HL-60 (cell line): ENCODE measurements at places on chromosomes 2 and 18.

- no peak for DNase-seq
Measured at GRCh38 chr2:20080428-20080827, 29.0 kb upstream of the LAPTM4A start.

DNA sequence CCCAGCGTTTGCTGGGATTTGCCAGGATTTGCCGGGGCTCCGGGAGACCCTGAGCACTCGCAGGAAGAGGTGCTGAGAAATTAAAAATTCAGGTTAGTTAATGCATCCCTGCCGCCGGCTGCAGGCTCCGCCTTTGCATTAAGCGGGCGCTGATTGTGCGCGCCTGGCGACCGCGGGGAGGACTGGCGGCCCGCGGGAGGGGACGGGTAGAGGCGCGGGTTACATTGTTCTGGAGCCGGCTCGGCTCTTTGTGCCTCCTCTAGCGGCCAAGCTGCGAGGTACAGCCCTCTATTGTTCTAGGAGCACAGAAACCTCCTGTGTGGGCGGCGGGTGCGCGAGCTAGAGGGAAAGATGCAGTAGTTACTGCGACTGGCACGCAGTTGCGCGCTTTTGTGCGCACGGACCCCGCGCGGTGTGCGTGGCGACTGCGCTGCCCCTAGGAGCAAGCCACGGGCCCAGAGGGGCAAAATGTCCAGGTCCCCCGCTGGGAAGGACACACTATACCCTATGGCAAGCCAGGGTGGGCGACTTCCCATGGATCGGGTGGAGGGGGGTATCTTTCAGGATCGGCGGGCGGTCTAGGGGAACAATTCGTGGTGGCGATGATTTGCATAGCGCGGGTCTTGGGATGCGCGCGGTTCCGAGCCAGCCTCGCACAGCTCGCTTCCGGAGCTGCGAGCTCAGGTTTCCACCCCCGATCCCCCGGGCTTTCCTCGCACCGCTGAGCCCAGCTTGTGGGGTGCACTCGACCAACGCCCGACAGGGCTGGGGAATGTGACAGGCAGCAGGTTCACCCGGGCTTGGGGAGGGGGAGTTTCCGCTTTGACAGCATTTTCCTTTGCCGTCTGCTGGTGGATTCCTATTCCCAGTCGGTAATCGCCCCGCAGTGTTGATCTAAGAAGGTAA lies 2.8 kb downstream of the ONECUT2 start:
- peak; percentile 81 for DNase-seq

GRCh38 chr2:3612639-3613523 lies 18.0 kb downstream of the COLEC11 start:
- no peak for DNase-seq

DNA sequence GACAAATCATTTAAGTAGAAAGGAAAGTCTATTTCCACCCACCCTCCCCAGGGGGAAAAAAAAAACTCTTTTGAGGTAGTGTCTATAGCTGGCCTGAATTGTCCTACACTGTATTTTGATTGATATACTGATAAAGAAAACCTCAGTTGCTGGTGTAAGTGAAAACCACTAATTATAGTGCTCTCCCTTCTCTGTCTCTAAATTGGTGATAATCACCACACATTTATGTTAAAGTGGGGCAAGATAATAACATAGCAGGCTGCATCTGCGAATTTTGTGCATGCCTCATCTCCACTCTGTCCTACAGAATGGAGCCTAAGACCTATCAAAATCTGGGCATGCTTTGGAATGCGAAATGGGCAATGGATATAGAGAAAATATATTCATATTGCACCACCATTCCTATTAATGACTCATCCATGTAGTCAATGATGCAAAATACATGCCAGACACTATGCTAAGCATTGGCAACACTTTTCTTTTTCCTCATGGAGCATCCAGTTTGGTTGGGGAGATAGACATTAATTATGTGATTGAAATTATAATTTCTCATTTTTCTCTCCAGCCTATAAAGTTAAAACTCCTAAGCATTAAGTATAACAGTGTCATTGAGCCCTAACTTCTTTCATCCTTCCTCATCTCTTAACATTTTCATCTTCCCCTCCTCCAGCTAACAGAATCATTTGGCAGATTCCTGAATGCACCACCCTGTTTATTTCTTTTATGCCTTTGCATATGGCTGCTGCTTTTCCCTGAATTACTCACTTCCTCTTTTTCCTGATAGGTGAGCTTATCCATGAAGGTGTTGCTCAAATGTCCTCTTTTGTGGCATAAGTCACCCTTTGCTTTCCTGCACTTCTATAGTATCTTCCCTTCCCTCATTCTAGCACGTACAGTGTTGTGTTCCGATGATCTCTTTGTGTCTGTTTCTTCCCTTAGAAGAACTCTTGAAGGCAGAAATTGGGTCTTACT lies 58.2 kb downstream of the SLC9A2 start:
- no peak for DNase-seq

DNA sequence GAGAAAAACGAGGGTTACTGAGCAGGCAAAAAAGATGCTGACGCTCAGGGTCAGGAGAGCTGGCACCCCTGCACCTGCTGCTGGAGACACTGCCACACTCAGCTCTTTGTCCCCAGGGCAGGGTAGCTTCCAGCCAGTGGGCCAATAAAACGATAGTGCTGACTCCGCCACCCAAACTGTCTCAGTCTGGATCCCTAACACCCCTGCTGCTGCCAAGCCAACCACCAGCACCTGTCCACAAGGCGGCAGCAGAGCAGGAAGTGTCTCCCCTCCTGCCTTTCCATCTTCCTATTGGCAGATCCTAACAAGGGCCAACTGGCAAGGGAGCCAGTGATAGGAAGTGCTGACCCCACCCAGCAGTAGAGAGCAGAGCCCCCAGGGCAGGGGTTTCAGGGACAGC lies 531.5 kb upstream of the SALL3 start:
- DNase-seq = no peak

DNA sequence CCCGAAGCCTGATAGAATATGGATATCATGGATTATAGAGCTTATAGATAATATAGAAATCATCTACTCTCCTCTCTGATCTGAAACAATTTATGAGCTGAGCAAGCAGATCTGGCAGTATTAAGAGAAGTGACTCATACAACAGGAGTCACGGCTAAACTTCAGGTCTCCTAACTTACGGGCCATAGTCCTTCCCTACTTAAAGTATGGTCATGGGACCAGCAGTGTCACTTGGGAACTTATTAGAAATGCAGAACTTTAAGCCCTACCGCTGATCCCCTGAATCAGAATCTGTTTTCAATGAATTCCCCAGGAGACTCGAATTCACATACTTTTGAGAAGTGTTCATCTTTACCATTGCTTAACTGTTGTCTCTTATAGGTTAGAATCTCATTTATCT lies 195.7 kb upstream of the FANCL start:
- DNase-seq = no peak

- no peak for DNase-seq
Measured at GRCh38 chr2:157840568-157841156, 35.5 kb downstream of the ACVR1 start.

- DNase-seq = no peak
Measured at GRCh38 chr2:210399440-210400041, 77.0 kb downstream of the LANCL1 start.

DNA sequence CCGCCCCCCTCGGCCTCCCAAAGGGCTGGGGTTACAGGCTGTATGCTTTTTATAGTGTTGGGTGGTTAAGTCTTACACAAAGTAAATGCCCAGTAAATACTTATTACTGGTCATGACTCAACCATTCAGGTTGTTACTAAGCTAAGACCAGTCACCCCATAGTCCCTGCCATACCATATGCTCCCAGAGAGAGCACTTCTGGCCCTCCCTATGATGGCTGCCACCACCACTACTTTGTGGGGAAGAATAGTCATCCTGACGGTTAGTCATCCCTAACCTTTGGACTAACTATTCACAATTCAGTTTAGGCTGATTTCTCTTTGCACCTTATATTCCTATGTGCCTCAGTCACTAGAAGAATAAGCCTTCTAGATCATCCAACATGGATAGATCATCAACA lies 42.0 kb upstream of the MSH2 start:
- DNase-seq = no peak

GRCh38 chr2:96831679-96832078 lies 12.1 kb downstream of the ANKRD23 start:
- DNase-seq = no peak

DNA sequence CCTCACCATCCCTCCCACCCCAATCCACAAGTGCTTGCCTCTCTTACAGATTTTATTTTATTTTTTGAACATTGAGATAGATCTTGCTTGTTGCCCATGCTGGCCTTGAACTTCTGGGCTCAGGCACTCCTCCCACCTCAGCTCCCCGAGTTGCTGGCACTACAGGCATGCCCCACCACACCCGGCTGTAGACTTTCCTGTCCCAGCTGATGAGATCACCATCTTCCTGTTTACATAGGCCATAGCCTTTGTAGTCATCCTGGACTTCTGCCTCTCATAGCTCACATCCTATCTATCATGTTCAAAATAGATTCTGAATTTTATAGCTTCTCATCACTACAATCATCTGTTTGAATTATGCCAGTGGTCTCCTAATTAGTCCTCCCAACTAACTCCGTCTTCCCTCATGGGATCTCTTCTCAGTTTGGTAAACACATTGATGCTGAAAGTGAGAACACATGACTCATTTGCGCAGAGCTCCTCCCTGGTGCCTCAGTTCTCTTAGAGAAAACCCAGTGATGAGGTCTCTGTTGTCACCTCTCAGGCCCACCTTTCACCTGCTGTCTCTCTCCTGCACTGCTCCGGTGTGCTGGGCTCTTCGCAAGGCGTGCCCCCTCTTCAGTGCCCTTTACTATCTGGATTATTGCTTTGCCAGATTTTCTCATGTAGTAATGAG lies 243.0 kb downstream of the ZNF407 start:
- DNase-seq = no peak

GRCh38 chr2:201768918-201769317 lies 11.8 kb downstream of the ALS2 start:
- DNase-seq = no peak

GRCh38 chr2:120699292-120699691 lies 36.4 kb upstream of the GLI2 start:
- DNase-seq = no peak

DNA sequence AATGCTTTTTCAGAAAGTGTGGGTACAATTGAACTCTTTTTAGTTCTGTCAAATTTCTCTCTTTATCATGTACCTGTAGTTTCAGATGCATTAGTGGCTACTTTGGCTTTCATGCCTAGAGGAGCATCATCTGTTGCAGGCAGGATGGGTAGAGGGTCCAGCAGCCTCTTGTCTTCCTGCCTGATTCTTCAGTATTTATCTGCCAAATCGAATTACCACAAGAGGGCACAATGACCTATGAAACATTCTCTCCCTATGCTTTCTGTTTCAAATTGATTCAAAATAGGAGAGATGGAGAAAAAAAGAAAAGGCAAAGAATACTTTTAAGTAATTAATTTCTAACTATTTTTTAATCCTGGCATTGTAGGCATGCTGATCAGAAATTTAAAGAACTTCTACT lies 477.2 kb downstream of the TRIB2 start:
- no peak for DNase-seq

GRCh38 chr2:238787501-238787900 lies 60.4 kb upstream of the TWIST2 start:
- DNase-seq = no peak

GRCh38 chr2:177265824-177266817 lies 1.6 kb upstream of the NFE2L2 start:
- DNase-seq = peak; percentile 73

DNA sequence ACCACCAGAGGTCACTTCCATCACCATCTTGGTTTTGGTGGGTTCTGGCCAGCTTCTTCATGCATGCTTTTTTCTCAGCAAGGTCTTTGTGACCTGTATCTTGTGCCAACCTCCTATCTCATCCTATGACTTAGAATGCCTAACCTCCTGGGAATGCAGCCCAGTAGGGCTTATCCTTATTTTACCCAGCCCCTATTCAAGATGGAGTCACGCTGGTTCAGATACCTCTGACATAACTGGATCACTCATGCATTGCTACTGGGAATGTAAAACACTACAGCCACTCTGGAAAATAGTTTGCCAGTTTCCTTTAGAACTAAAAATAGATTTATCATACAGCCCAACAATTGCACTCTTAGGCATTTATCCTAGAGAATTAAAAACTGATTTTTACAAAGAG lies 219.2 kb downstream of the IRS1 start:
- no peak for DNase-seq

DNA sequence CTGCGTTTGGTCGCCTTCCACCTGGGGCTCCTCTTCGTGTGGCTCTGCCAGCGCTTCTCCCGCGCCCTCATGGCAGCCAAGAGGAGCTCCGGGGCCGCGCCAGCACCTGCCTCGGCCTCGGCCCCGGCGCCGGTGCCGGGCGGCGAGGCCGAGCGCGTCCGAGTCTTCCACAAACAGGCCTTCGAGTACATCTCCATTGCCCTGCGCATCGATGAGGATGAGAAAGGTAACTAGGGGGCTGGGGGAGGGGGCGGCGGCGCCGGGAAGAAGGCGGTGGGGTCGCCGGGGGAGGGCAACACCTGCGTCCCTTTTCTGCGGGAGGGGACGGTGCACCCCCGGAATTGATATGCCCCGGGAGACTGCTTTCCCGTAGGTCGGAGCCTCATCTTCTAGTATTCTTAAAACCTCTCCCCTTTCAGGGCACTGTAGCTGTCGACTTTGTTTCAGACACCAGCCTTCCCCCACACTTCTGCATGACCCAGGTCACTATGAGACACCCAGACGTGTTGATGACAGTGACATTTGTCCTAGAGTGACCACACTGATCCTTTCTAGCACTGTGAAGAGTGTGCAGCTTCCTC lies 755 bp downstream of the SPAST start:
- peak; percentile 53 for DNase-seq

- no peak for DNase-seq
Measured at GRCh38 chr2:168525020-168525419, 68.9 kb downstream of the CERS6 start.

DNA sequence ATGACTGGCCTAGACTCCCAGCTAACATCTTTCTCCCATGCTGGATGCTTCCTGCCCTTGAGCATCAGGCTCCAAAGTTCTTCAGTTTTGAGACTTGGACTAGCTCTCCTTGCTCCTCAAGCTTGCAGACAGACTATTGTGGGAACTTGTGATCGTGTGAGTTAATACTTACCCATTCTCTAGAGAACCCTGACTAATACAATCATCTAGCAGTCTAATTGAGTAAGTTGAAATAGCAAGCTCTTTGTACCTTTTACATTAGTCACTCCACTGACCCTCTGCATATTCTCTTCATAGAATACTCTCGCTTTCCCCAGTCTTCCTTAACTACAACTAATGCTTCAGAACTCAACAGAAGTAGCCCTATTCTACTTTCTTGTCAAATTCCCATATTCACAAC lies 434.6 kb upstream of the NXPH2 start:
- no peak for DNase-seq

GRCh38 chr18:62848946-62849345 lies 133.6 kb downstream of the PHLPP1 start:
- DNase-seq = no peak

DNA sequence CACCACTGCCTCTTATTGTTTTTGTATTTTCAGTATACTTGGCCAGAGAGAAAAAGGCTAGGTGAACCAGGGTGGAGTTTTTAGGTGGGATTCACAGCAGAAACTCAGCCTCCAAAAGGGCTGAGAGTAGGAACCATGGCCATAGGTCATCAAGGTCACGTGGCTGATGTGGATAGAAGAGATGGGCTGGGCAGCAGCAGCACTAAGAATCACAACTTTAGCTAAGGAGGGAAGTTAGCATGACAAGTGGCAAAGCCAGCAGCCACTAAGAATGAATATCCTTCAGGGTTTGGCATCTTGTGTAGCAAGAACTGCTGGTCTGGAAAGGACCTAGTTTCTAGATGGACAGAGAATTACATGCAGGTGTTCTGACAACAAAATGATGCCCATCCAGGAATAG lies 43.2 kb upstream of the SKA1 start:
- no peak for DNase-seq
